ENCODE measurements at places on chromosomes 4 and X.

GRCh38 chr4:76306882-76307659, 538 bp downstream of the STBD1 start:
- DNase-seq: peak; percentile 6

DNA sequence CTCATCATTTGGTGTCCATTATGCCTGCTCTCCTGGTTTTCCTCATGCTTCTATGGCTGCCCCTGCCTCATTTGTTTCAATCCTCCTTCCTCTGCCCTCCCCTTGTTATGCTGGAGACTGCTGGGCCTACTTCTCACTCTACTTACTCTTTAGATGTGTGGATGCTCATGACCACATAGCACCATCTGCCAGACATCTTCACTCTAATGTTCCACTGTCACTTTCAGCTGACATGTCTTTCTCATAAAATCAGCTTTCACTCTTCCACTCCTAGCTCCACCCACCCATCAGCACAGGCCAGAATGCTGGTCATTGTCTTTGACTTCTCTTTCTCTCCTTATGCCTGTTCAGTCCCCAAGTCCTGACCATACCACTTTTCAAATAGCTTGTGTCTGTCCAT, 86.8 kb downstream of the REPS2 start:
- DNase-seq: no peak

DNA sequence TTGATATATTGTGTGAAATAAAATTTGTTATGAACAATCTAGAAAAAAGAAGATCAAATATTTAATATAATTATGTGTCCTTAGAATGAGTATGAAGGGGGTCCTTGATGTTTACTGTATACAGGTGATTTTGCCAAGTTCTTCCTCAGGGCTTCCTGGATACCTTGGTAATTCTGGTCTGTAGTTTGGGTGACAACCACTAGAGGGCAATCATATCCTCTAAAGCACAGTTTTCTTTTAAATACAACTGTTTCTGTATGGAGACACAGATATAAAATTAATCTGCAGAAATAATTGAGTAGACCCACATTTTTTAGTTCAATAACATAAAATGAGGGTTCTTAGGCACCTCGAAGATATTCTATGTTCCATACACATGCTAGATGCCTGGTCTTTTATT, 157.7 kb downstream of the SPANXN1 start:
- no peak for DNase-seq

GRCh38 chr4:83662204-83662603, 126.3 kb downstream of the GPAT3 start:
- DNase-seq: no peak

DNA sequence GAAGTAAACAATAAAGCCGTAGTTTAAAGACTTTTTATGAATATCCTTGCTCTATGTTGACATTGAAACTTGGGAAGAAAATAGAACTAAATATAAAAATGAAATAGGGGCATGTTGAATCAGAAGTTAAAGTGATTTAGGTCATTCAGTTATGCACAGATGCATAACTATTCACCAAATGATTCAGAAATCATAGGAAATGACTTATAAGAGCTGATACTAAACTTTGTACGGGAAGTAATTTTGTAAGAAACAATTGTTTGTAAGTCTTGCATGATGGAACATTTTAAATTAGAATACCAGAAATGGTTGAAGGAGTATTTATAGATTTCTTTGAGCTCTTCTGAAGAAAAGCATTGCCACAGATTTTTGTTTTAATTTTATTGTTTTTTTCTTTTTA, 246.5 kb downstream of the CPE start:
- no peak for DNase-seq

- no peak for DNase-seq
Measured at GRCh38 chrX:13495232-13495631, 74.2 kb upstream of the EGFL6 start.

DNA sequence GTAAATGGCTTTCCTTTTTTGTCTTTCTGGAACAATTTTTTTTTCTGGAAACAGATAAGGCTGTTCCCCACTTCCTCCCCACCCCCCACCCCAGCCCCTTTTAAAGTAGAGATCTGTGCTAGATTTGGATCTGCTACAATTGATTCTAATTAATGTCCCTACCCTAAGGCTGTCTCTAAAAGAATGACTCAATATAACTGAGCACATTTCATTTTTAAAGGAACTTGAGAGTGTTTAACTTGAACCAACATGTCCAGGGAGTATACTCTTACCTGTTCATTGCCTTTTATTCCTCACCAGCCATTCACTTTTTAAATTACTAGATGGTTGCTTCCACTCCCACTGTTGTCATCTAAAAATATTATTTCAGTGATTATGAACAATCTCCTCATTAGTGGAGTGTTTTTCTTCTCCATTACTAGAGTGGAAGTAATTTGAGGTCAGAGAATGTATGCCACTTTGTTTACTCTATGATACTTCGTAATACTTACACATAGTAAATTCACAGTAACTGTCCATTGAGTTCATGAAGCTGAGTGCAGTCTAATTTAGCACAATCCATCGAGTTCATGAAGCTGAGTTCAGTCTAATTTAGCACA, 14.1 kb upstream of the CNOT6L start:
- DNase-seq: no peak

GRCh38 chrX:110060846-110061537, 58.1 kb downstream of the TMEM164 start:
- no peak for DNase-seq

DNA sequence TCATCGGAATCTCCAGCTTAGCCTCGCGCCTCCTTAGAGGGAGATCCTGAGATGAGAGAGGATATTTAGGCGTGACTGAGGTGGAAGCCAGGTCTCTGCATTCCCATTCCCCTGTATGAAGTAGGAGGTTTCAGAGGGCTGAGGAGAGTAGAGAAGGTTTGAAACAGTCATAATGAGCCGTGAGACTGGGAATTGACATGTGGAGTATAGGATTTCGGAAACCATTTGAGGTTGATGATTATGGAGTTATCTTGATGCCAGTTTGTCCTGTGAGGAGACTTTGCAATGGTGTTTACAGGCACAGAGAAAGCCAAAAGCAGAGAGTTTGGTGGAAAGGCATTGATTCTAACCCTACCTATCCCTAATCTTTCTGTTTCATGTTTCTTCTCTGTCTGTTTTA, 2.0 kb downstream of the CHST7 start:
- DNase-seq: no peak

- no peak for DNase-seq
Measured at GRCh38 chr4:73870260-73870659, 1.1 kb downstream of the CXCL1 start.

GRCh38 chr4:152278505-152279233, 257.2 kb downstream of the FBXW7 start:
- no peak for DNase-seq

- no peak for DNase-seq
Measured at GRCh38 chrX:38066934-38067333, 60.6 kb downstream of the SYTL5 start.

DNA sequence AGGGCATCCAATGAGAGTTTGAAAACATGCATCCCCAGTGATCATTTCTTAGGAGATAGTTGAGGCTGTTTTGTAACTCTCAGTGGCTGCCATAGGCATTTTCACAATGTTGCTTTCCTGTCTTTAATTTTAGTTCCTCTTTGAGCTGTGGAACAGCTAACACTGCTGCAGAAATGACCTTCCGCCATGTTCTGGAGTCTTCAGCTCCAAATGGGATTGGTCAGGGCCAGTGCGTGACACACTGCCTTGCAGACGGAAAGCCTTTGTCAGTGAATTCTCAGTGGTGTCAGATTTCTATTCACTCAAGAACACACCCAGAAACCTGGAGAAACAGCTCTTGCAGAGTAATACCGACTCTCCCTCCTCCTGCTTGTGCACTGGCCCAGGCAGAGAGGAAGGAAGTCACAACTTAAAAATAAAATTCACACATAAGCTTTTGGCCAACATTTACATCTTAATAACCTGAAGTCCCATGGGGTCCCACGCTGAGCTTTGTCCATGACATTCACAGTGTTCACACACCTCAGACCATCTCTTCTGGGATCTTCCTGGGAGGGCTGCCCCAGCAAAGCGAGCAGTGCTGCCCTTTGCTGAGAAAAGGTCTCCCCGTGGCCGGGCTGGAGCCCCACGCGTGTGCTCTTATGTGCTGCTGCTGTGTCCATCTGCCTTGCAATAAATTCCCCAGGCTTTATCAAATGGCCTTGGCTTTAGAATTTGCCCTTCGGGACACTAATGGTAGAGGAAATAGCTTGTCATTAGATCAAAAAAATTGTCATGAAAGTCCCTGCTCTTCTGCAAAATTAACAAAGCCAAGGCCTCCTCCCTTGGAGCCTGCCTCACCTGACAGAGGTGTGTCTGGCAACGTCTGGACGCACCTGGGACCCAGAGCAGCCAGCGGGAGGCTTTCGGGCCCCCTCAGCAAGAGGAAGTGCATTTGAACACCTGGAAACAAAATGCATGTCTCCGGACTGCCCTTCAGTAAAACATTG, 126.8 kb downstream of the IRF2 start:
- no peak for DNase-seq

- DNase-seq: no peak
Measured at GRCh38 chr4:100086766-100087431, 103.4 kb downstream of the DDIT4L start.

DNA sequence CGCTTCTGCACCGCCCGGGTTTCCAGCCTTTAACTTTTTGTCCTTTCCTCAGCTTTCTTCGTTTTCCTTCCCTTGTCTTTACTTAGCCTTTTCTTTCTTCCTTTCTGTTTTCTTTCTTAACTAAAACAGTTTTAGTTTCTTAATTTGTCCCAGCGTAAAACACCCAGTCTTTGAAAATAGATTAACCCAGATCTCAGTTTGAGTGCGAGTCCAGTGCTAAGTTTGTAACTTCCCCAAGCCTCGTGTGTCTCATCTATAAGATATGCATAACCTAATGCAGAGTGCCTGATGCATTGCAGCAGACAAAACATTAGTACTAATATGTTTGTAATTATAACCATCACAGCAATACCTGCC, 460 bp upstream of the GEMIN8 start:
- DNase-seq: no peak

GRCh38 chr4:5979981-5980380, 38.2 kb downstream of the C4orf50 start:
- no peak for DNase-seq

DNA sequence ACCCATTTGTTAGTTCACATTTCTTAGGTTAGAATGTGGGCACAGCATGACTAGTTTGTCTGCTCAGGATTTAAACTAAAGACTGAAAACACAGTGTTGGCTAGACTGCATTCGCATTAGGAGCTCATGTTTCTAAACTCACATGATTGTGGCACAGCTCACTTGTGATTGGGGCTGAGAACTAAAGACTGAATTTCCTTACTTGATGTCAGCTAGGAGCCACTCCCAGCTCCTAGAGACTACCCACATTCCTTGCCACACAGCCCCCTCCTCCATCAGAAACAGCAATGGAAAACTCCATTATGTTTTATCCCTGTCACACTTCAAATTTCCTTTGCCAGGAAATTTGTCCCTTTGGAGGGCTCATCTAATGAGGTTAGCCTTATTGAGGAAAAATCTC, 170.2 kb upstream of the NUDT6 start:
- no peak for DNase-seq

GRCh38 chr4:89419111-89419695, 111.6 kb upstream of the GPRIN3 start:
- DNase-seq: no peak

DNA sequence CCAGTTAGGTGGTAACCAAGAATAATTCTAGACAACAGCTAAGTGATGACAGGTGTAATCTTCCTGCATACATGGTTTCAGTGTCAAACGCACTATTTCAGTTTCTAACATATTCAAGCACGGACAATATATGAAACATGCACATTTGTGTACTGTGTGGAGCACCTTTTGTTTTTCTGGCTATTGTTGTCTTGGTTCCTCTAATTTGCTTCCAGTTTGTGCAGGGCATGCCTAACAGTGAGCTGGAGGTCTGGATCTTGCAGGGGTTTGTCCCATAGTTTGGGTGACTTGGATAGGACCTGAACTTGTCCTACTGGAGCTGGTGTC, 70.5 kb upstream of the TBC1D9 start:
- no peak for DNase-seq

GRCh38 chr4:139985401-139985800, 168.6 kb downstream of the MAML3 start:
- DNase-seq: no peak

- no peak for DNase-seq
Measured at GRCh38 chrX:9785944-9786797, at the start of gene SHROOM2. SHROOM2 (plus strand) TSS chrX:9786429; CDS start chrX:9786546, 117 bp downstream.

GRCh38 chr4:34178476-34178875, 2065.8 kb downstream of the ARAP2 start:
- DNase-seq: no peak
